ENCODE measurements at places on chromosomes 4 and X.
A peak's percentile ranks its signal among the peaks of the same experiment; 100 is the strongest.

DNA sequence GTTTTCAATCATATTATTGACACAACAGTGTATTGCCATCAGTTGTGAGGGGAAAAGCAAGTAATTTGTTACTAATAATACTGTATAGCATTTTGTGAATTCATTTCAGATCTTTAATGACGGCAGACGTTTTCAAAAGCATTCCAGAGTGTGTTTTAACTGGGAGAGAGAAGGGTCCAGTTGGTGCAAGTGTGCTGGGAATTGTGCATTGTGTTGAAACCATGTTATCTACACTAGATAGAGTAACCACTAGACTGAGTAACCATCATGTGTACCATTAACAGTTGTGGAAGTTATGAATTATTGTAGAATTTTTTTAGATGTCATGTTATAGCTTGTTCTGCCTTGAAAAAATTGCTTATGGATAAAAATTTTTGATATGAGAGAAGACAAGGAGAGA is 104.5 kb upstream of the VEGFC start:
- no peak for DNase-seq

DNA sequence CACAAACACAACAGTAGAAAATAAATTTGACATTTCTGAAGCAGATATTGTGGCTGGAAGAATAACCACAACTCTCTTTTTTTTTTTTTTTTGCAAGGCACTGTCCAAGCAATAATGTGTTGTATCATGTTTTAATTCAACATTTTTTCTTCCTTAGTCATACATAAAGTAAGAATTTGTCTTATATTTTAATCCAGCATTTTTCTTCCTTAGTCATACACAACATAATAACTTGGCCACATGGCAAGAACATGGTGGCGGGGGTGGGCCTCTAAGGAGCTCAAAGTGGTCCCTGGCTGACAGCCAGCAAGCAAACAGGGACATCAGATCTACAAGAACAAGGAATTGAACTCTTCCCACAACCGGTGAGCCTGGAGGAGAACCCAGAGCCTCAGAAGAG is 20.2 kb downstream of the FBXW7 start:
- DNase-seq: no peak

DNA sequence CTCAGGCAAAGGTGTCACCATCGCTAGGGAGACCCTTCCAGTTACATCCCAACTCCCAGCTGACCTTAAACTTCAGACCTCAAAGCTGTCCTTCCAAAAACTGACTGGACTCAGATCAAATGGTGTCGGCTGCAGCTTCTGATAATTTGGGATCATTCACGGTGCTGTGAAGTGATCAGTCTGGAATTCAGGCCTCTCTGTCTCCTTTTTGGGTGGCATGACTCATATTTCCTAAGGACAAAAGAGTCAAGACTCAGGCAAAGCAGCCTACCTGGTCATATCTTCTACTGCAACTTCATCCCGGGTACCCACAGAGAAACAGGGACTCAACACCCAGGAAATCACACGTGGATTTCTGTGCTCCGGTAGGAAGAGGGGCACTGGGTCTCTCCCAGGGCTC is 87.6 kb downstream of the SORCS2 start:
- DNase-seq: no peak

DNA sequence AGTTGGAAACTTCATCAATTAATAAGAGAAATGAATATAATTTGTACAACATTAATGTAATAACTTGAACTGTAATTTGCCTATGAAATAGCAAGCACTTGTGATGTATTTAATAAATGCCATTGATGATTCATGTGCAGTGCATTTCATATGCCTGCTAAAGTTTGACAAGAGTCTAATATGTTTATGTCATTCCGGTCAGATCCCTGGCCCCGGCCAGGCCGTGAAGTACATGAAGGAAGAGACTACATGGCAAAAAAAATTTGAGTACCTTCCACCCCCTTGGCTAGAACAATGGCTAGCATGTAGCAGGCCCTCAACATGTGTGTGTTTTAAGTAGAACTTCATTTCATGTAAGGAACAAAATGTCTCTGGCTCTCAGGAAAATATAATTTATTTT is 161.3 kb downstream of the ATP10D start:
- no peak for DNase-seq

DNA sequence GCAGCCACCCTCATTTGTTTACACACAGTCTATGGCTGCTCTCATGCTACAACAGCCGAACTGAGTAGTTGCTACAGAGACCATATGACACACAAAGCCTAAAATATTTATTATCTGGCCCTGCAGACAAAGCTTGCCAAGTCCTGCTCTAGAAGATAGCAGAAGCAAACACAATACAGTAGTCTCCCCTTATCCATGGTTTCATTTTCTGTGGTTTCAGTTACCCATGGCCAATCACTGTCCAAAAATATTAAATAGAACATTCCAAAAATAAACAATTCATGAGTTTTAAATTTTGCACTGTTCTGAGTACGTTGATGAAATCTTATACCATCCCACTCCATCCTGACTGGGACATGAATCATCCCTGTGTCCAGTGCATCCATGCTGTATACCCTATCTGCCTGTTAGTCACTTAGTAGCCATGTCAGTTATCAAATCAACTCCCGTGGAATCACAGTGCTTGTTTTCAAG is 40.2 kb upstream of the ZNF81 start:
- no peak for DNase-seq

DNA sequence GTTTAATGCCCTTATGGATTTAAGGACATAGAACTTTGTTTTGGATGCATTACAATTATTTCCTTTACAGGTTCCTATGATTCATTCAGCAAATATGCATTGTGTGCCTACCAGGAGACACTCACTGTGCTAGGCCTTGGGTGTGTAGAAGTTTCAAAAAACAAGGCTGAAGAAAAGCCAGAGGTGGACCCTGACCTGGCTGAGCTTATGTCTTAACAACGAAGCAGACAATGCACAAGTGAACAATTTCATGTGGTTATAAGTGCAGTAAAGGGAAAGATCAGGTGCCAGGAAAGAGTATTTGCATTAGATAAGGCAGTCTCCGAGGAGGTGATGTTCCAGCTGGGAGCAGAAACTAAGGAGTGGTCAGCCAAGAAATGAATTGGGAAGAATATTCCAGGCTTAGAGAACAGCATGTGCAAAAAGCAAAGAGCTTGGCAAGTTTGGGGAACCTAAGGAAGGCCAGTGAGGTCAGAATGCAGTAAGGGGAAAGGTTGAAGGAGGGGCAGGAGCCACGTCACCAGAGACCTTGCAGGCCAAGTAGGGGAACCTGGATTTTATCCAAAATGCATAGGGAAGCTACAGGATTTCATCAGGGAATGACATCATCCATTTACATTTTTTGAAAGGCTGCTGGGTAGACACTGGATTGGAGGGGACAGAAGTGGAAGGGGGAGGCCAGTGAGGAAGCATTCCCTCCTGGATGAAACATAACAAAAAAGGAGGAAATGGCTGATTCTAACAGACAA is 193.6 kb downstream of the SOWAHB start:
- peak; percentile 16 for DNase-seq

DNA sequence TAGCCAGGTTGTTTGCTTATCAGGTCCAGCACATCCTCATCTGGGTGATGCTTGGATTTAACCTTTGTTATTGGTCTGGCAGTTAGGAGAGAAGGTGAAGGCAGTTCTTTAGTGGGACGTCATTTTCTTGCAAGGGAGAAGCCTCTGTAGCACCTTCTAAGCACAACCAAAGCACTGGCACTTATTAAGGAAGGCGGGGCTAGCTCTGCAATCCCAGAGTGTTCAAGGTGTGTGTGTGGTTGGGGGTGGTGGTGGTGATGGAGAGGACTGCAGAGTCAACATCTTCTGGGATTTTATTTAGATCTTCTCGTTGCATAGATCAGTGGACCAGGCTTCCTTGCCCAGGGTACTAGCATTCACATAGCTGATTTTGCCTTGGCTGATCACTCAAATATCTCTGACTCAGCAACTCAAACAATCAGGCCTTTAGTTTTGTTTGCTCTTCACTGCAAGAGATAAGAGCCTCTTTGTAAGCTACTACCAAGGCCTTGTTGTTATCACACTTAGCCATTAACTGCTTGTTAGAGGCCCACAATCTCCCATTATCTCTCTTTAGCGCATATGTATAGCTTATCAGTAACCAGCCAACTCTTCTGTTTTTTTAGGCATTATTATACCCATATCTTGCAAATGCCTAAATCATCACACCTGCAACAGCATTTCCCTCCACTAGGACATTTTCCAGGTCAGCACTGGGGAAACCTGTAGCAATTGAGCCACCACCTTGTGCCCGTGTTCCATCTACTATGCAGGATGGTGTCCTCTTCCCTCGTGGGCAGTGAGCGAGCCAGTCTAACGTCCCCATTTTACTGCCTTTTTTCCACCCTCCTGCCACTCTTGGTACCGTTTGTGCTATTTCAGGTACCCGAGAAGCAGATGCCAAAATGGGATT is 36.5 kb upstream of the LINC00632 start:
- peak; percentile 19 for DNase-seq

DNA sequence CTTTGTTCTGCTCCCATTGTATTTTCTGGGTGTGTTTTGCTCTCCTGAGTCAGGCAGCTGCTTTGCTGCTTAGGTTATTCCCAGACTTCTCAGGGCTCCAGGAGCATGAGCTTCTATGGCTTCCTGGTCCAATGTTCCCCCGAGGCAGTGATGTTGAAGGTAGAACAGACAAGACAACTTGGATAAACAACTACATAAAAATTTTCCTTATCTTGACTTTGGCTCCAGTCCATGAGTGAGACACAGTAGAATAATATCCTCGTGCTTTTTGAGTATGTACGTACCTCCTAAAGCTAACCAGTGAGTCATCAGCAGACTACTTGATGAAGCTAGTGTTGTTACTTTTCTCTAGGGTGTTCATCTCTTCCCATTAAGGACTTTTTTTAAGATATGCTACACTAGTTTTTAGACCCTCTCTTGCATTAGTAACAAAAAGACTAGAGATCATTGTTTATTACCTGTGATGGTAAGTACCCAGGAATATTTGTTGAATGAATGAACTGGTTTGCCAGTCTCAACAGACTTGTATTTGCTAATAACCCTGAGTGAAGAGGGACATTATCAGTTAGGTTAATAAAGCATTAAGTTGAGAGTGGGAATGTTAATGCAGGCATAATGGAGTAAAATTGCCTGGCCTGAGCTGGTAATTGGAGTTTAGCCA is 131.9 kb downstream of the FHIP1A start:
- no peak for DNase-seq

DNA sequence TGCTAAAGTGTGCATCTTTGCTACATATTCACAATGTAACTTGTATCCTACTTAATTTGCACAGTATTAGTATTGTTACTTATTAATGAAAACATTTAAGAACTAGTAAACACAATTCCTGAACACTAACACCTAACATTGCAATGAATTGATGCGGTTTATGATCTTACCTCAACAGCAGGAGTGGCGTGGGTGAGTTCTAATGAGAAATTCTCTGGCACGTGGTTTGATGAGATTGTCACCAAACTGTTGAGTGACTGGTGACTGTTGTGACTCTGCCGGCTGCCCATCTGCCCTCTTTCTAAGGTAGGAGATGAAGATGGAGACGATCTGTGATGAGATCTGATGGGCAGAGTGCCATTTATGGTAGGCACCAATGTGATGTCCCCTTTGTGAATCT is 2.9 kb downstream of the PCDH18 start:
- DNase-seq: no peak

GRCh38 chrX:105266456-105266855 is 46.0 kb upstream of the TEX13A start:
- no peak for DNase-seq

- DNase-seq: no peak
Measured at GRCh38 chrX:37959212-37960021, 46.9 kb upstream of the SYTL5 start.
